Forelimb muscle (tissue), 1 donor: ENCODE measurements at places on chromosomes 13 and 19.

- DNase-seq = no peak
Observed at GRCh38 chr13:111280681-111281585, 39.5 kb upstream of the TEX29 start.

- DNase-seq = no peak
Observed at GRCh38 chr13:101474419-101474957, 22.0 kb downstream of the ITGBL1 start.

DNA sequence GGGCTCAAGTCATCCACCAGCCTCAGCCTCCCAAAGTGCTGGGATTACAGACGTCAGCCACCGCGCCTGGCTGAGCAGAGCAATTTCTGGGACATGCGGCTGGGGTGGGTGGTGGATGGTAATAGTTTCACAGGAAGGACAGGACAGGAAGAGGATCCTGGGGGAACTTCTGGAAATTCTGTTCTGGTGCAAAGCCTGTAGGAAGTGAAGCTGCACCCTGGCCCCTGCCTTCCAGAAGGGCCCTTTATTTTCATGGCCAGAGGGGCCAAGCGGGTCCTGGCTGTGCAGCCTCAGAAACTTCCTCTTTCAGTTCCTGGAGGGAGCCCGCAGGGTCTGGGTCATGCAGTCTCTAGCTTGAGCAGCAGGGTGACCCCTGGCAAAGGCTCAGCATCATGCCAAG lies 15.7 kb downstream of the FEM1A start:
- DNase-seq = no peak

DNA sequence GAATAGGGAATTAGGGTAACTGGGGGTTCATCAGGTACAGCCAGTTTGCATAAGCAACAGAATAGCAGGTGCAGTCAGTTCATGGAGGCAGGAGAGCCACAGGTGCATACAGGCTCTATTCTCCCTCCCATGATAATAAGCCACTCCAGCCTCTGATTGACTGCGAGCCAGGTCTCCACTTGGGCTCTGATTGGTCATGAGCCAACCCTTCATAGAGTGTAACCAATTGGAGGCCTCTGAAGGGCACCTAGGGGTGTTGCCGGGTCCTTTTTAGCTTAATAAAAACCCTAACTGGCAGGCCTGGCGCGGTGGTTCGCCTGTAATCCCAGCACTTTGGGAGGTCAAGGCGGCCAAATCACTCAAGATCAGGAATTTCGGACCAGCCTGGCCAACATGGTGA lies 8.7 kb upstream of the CKM start:
- no peak for DNase-seq

DNA sequence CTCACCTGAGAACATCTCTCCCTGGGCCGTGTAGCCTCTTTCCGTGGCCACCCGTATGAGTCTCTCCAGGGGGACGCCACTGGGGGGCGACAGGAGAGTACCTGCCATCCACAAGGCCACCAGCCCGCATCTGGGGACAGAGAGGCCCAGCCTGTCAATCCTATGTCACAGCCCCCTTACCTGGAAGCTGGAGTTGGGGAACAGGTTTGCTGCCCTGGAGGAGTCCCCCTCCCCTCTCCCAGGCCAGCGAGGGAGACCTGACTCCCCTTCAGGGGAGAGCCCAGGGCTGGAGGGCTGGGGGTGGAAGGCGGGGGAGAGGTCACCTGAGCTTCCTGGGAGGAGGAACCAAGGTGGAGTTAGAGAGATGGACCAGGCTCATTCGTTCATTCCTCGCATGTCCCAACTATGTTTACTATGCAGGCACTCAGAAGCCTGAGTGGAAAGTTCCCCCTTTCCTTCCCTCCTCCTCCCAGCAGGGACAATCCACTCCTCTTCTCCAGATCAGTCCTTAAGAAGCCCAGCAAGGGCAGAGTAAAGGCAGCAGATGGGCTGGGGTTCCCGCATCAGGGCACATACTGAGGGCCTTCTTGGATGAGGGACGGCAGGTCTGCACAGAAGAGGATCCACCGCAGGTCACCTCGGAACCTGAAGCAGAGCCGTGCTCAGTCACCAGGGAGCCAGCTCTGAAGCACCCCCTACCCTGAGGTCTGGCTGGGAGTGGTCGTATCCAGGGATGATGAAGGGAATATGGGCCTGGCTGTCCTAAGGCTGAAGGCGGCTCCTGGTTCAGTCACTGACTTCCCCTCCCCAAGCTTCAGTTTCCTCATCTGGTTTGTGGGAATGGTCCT lies 5.5 kb downstream of the ACTMAP start:
- no peak for DNase-seq

- no peak for DNase-seq
Observed at GRCh38 chr13:22061806-22062391, 391.0 kb downstream of the FGF9 start.

GRCh38 chr19:43224855-43225253 lies 19.4 kb upstream of the PSG4 start:
- no peak for DNase-seq

DNA sequence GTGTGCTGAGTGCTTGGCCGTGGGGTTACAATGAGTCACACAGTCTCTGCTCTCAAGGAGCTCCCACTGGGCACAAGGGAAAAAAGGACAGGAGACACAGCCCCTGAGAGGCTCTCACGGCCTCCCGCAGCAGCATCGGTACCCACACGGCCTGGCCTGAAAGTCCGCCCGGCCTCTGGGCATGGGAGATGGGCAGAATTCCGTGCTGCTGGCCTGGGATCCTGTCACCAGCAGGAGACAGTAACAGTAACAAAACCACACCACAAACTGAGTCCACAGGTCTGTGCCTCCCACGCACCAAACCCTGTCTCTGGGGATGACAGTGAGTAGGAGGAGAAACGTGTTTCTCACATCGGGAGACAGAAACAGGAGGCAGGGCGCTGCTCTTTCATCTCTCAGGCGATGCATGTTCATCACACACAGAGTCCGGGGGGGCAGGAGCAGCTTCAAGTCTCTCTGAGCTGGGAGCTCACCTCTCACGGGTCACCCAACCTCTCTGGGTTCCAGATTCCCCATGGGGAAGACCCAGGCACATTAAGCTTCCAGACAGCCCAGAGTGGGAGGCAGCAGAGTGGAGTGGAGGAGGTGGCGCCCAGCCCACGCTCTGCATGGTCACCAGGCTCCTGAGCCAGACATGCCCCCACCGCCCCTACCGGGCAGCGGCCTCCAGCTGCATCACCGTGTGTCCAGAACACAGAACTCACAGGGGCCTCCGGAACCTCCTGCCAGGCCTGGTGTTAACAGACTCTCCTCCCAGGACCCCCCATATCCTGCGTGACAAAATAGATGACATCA lies 124.7 kb upstream of the VSTM2B start:
- DNase-seq = no peak

GRCh38 chr13:76634431-76635191 lies 251.6 kb downstream of the KCTD12 start:
- DNase-seq = no peak

GRCh38 chr19:51761696-51762095 lies 716 bp downstream of the FPR2 start:
- no peak for DNase-seq
